Hematopoietic multipotent progenitor cell (in vitro differentiated cells): ENCODE measurements at places on chromosomes 11 and 22. TPM values are rescaled to one million over a fixed set of nuclear protein-coding genes. Genes with fewer than 3 reads are reported as not detected.
A peak's percentile ranks its signal among the peaks of the same experiment; 100 is the strongest.

DNA sequence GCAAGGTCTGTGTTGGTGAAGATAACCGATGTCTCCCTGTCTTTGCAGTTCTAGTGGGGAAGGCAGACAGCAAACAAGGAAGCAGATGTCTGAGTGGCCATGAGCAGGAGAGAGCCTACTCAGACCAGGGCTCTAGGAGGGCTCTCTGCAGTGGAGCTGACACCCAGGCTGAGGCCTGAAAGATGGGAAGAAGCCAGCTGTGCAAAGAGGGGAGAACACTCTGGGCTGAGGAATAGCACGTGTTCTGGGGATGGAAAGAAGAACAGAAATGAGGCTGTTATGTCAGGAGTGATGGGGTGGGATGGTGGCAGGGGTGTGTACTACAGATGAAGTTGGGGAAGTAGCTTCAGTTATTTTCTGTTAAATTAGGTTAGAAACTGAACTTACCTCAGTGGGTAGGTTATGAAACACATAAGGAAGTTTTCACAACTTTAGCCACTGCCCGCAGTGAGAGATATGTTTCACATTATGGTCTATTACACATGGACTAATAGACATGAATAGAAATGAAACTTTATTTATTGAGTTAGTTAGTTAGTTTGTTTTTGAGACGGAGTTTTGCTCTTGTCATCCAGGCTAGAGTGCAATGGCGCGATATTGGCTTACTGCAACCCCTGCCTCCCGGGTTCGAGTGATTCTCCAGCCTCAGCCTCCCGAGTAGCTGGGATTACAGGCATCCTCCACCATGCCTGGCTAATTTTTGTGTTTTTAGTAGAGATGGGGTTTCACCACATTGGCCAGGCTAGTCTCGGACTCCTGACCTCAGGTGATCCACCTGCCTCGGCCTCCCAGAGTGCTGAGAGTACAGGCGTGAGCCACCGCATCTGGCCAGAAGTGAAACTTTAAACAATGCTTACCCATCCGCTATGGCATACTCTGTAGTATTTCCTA is 7.8 kb downstream of the DCPS start:
- peak; percentile 25 for DNase-seq

DNA sequence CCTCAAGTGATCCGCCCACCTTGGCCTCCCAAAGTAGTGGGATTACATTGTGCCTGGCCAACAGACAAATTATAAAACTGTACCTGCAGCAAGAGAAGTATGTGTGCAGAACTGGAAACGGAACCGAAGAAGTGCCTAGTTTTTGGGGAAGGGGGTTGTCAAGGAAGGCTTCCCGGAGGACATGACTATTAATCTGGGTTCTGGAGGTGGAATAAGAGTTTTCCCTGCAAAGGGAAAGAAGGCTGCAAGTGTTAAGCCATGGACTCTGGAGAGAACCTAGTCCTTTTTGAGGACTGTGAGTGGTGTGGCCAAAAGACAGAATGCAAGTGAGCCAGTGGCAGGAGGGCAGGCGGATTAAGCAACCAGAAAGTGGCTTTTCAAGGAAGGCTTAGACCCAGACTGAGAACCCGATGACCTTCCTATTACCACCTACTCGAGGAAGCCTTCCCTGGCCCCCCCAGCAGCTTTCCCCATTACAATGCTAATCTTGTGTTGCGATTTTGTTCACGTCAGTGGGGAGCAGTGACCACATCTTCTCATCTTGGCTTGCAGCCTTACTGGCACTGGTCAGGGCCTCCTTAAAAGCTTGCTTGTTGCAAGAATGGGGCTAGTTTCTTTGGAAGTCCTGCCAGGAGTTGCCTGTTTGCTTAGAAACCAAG is 5.7 kb upstream of the SEPTIN3 start:
- no peak for DNase-seq

DNA sequence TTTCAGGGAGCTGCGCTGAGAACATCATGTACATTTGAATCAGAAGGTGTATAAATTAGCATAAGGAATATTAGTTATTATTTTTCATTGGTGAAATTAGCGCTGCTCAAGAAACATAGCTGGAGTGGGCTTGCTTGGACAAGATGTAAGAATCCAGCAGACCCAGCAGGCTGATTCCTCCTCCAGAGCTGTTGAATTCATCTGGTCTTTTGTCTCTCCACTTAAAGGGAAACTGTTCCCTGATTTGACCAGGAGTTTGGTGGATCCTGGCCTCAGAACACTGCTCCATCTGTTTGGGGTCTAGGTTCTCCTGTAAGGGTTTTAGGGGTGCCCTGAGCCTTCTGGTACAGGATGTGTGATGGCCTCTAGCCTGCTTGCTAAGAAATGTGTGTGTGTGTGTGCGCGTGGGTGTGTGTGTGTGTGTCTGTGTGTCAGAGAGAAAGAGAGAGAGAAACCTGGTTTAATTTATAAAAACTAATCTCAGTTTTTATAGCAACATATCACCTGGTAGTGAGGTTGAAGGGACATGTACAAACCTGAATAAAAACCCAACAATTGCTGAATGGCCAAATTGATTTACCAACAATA is 8.3 kb upstream of the SORL1 start:
- no peak for DNase-seq

GRCh38 chr22:42288791-42289190 is 18.3 kb upstream of the TCF20 start:
- no peak for DNase-seq

- no peak for DNase-seq
These were observed 50.4 kb upstream of the KCNQ1OT1 start for GRCh38 chr11:2750101-2750681.

GRCh38 chr11:37525336-37525735 is 927.3 kb upstream of the RAG2 start:
- DNase-seq, result no peak

GRCh38 chr22:45208993-45209838 is 31.5 kb downstream of the KIAA0930 start:
- peak; percentile 13 for DNase-seq

- DNase-seq, result no peak
These were observed 51.5 kb upstream of the POU2AF2 start for GRCh38 chr11:111193924-111194490.

- DNase-seq, result no peak
These were observed 3.2 kb downstream of the CREB3L1 start for GRCh38 chr11:46280706-46281105.

DNA sequence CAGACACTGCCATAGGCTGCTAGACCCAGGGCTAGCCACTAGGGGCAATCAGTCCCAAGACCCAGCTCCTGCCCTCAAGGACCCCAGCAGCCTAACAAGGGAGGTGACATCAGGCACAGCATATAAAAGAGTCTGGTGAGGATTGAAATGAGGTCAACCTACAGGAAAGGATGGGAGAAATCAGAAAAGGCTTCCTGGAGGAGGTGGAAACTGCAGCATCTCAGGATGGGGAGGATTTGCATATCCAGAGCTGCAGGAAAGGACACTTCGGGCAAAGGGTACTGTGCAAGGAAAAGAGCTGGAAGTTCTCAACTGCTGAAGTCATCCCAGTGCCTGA is 2.9 kb upstream of the ARFGAP2 start:
- no peak for DNase-seq

- peak; percentile 61 for DNase-seq
These were observed 48.0 kb upstream of the CLPB start for GRCh38 chr11:72482211-72482812.

- DNase-seq, result no peak
These were observed 28.3 kb upstream of the TP53I11 start for GRCh38 chr11:44978961-44979331.

DNA sequence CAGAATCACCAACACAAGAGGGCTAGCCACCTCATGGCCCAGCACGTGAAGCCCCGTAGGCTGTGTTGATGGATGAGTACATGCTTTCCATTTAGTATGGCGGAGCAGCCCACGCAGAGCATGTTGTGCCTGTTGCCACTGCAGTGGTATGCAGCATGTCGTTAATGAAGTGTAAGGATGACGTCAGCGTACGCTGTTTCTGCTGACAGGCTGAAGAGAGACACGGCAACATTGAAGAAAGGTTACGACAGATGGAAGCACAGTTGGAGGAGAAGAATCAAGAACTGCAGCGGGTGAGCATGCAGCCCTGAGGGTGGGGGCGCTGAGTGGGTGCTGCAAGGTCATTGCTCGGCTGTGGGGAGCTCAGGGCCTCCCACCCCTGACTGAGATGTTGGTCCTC is 62.8 kb downstream of the PPFIA1 start:
- DNase-seq, result no peak

GRCh38 chr11:85766721-85767161 is 44.2 kb downstream of the SYTL2 start:
- DNase-seq, result no peak

Gene LRRN4CL
- 0.27 TPM for total RNA-seq

Gene TEX54
- not detected for total RNA-seq

Gene C1QTNF5
- under 0.01 TPM for total RNA-seq

Gene OR6T1
- total RNA-seq, result not detected

Gene KCNJ5
- total RNA-seq, result 0.27 TPM

Gene APOBEC3A
- total RNA-seq, result 1.9 TPM

Gene OR8G1
- total RNA-seq, result under 0.01 TPM

Gene SOX6
- total RNA-seq, result 0.27 TPM

Gene POU2AF3
- not detected for total RNA-seq

Gene OR51I1
- 1.3 TPM for total RNA-seq

Gene APOL5
- not detected for total RNA-seq

Gene SORL1
- 260 TPM for total RNA-seq

Gene TSPAN32
- total RNA-seq, result 92.6 TPM

Gene OR52M1
- not detected for total RNA-seq

Gene AMOTL1
- total RNA-seq, result 14.3 TPM

Gene C11orf97
- total RNA-seq, result not detected

Gene MYOD1
- not detected for total RNA-seq
